ENCODE measurements at places on chromosomes 7 and 10.

DNA sequence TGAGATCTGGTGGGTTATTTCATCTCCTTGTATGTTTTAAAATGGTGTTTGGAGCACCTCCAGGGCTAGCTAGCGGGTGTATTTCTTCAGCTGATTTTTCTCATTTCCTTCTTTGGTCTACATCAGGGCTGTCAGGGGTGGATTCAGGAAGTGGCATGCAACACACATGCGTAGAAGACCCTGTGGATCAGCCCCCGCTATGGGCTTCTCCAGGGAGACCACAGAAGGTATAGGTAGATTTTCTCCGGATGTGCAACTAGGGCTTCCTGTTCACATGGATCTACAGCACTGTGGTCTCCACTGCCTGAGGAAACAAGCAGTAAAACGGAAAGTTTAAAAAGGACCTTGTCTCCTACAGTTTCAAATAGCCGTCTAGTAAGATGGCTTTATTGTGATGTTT, 10.4 kb downstream of the NUB1 start:
- DNase-seq, result no peak

- DNase-seq, result no peak
Observed at GRCh38 chr10:50280049-50280841, 28.9 kb upstream of the ASAH2 start.

DNA sequence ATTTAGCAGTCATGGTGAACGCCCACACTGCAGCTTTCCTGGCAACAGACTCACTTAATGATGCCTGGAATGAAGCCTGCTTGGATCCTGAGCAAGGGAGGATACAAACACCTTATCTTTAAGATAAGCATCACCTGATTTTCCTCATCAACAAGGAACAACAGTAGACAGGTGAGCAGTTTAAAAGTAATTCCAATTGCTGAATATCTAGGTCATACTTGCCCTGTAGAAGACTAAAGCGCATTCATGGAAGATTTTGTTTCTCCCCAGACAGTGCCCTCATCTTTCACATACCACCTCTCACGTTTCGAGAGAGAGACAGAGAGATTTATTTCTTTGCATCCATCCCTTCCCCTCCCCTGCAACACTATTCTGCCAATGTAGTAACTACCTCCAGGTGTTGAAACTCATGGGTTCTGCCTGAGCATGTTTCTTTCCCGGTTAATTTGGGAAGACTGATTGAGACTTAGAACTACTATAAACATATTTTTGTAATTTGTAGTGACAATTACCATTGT, 660.7 kb downstream of the PARD3 start:
- no peak for DNase-seq

DNA sequence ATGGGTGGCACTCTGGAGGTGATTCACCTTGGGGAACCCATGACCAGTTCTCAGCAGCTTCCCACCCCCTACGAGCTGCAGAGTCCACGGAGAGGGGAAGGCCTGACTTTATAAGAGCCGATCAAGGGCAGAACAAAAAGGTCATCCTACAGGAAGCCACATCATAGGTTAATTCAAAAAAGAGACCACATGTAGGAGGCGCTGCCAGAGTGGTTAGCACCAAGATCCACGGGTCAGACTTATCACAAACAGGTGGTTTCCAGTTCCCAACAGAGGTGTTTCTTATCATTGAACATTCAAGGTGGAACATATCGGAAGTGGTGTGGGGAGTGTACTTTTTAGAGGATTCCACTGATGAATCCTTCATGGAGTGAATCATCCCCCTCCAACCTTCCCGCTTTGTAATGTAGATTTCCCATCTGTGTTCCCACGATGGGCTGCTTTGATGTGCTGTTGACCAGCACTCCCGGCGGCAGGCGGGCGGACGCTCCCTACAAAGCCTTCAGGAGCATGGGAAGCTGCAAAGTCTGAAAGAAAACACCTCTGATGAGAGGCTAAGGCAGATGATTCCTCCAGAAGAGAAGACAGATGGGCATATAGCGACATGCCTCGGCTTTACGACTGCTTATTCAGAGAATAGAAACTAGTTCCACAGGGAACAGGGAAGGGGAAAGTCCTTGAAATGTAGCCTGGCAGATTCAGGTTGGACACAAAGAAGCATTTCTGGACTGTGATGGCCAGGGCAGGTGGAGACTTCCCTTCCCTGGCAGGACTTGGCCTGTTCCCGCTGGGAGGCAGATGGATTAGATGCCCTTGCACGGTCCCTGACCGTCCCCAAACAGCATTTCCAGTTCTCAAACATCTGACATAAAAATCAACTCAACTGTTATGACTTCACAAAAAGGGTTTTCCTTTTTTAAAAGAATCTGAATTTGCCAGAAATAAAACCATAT, 66.5 kb downstream of the AFAP1L2 start:
- no peak for DNase-seq

DNA sequence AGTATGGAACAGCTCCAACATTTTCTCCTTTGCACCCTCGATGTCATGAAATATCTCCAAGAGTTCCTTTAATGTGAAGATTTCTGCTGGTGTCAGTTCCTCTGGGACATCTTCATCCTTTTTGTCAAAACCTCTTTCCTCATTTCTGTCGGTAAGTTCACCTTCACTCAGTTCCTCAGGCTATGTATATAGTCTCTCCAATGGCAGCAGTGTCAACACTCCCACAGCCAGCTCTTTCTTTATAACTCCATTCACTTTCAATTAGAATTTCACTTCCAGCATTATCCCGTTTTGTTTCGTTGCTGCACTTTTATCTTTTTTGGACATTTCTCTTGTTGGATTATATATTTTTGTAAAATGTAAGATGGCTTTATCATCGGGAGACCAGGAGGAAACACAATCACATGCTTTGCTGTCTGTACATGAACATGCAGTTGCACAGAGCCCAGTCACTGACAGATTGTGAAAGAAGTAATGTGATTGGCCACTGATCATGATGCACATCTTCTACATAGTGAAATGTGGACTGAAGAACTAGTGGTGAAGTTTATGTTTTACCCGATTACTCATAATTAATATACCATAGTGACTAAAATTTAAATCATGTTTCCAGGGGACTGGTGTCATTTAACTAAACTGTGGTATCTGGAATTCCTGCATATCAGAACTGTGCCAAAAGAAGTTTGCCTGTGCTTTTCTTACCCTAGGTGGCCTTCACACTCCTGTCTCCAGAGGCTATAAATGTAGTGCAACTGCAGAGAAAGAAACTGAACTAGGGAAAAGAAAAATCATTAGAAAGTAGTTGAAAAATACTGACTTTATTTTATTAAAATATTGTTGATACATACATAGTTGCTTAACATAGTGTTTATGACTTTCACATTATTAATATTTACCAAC, 289.6 kb downstream of the PPP1R3A start:
- DNase-seq, result no peak

DNA sequence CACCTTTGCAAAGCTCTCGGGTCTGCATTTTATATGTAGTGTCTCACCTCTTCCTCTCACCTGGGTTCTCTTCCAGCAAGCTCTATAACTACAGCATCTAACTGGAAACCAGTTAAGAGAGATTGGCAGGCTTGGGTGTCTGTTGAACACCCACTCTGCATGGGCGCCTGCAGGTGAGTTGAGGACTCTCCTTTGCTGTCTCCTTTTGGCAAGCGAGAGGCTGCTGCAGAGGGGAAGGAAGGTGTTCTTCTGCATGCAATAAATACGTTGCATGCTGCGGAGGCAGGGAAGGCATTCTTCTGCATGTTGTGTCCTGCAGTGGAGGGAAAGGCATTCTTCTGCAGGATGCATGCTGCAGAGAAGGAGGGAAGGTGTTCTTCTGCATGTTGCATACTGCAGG, 81.4 kb upstream of the ADAM12 start:
- no peak for DNase-seq

- DNase-seq, result peak; percentile 30
Observed at GRCh38 chr10:133565441-133566294, at the start of gene SYCE1. SYCE1 (minus strand) TSS chr10:133565583; CDS start chr10:133565529, 54 bp downstream.

GRCh38 chr10:12780634-12781601, 220.6 kb downstream of the CCDC3 start:
- no peak for DNase-seq

DNA sequence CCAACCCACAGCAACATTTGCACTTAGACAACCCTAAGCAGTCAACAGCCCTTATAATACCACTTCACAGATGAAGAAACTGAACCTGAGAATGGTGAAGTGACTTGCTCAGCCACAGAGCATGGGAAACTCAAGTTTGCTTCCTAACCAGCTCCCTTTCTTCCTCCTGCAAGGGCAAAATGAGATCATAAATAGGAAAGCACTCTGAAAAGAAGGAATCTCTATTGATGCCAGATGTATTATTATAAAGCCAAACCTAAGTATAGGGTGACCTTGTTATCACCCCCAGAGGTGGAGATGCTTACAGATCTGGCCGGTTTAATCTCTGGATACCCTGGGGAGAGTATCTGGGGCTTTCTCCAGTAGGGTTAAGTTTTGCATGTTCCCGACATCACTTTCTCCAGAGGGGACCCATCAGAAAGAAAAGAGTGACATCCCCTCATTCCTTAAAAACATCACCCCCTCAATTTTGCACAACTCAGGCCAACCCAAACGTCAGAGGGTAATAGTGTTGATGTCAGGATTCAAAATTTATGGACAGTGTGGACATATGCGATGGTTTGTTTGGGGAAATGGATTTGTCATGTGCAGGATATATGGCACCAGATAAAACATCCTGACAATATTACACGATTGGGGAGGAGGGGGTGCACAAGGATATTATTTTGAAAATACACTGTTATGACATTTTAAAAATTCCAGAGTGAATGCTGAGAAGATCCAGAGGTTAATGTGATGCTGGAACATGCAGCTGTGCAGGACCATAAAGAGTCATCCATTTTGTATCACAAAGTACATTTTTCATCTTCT, 24.0 kb upstream of the XPNPEP1 start:
- DNase-seq, result no peak

GRCh38 chr10:93413252-93413689, 68.9 kb downstream of the MYOF start:
- no peak for DNase-seq

DNA sequence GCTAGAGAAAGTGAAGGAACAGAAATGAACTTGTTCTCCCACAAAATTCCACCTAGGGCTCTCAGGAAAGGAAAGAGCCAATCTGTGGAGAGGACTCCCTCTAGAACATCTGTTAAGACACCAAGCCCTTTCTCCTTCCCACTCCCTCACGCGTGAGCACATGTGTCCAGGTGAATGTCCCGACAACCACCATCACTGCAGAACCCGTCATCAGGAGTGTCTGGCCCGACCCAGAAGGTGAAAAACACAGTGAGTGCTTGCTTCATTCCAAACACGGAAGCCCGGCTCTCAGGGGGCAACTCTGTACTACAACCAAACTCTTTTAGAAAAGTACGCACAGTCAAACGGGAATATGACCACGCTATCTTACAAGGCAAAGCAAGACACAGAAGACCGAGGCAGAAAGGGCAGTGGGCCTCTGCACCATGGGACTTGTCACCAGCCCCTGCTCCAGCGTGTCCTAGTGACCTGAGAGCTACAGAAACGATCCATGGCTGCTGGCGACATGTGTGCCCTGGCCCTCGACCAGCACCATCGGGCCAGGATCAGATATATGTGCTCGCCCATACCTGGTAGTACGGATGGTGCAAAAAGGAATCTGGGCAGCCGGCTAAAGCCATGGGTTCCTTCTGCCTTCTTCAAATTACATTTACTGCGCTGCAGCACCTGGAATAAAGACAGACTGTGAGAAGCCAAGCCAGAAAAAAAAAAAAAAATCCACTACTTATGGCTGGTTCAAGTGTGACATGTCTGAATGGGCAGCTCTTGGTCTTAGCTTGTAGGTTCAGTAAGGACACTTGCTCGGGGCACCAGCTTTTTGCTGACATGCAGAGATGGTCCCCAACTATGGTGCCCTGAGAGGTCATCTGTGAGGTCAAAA, 50.8 kb downstream of the GRB10 start:
- DNase-seq, result no peak

GRCh38 chr7:36244429-36244828, 91.4 kb downstream of the EEPD1 start:
- DNase-seq, result no peak

DNA sequence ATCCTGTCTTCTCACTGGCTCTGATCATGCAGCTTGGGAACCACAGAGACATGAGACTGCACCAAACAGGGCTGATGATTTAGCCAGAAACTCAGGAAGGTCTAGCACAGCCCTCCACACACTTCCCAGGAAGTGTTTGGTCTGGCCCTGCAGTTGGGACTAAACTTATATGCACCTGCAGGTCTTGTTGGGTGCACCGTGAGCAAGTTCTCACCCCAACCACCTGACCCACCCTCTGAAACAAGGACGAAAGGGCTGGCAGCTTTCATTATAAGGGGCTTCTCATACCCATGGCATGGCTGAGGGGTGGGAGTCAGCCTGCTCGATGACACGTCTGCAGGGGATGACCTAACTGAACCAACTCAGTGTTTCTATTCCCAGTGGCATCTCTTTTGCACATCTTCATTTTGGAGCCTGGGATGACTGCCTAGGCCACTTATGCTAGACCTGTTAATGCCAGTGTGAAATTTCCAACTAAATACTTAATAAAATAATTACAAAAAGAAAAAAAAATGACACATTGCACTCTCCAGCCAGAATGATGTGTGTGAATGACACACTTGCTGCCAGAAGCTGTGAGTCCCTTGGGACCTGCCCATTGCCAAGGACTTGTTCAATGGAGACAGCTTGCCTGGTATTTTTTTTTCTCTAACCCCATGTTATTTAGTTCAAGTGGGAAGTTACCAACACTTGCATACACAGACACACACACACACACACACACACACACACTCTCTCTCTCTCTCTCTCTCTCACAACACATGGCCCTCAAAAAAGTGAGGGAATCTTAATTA, 102.6 kb downstream of the NEURL1 start:
- no peak for DNase-seq

DNA sequence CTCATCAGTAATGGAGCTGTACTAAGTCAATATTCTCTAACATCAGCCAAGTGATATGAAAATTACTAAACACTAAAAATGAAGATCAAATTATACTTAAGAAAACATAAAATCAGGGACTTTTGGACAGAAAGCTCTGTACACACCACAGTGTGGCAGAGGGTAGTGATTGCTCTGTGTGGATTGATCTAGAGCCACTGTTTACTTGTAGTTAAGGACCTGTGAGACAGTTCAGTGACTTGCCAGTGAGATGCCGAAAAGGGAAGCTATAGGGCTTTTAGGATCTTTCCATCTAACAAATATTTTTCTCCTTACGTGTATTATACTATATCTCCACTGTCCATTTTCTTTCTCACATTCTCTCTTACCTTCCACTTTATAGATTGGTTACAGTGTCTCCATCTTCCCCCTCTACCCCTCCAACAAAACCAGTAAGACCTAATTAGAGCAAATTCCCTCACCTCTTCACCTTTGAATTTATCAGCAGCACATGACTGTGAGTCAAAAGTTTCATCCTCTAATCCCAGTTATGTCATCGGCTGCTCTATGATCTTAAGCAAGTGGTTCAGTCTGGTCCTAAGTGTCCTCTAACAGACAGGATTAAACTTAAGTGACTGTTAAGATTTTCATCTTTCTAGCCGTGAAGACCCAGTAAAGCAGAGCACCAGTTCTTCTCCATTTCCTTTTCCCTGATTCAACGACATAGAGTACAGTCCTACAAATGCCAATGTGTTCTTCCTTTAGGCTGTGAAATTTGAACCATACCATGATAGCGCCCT, 6.9 kb downstream of the PIK3CG start:
- no peak for DNase-seq

GRCh38 chr10:123154711-123155505, 706 bp downstream of the BUB3 start:
- no peak for DNase-seq

- DNase-seq, result no peak
Observed at GRCh38 chr10:79136236-79137005, 67.7 kb downstream of the ZMIZ1 start.

GRCh38 chr10:11255796-11256444, 238.2 kb downstream of the CELF2 start:
- no peak for DNase-seq

- no peak for DNase-seq
Observed at GRCh38 chr7:19957664-19958063, 184.2 kb upstream of the TMEM196 start.

GRCh38 chr7:133703547-133703946, 423.6 kb upstream of the LRGUK start:
- no peak for DNase-seq
